Fibroblast of lung (primary cell): ENCODE measurements at places on chromosomes 6 and 20. TPM values are rescaled to one million over a fixed set of nuclear protein-coding genes. Genes with fewer than 3 reads are reported as not detected.
A peak's percentile ranks its signal among the peaks of the same experiment; 100 is the strongest.

DNA sequence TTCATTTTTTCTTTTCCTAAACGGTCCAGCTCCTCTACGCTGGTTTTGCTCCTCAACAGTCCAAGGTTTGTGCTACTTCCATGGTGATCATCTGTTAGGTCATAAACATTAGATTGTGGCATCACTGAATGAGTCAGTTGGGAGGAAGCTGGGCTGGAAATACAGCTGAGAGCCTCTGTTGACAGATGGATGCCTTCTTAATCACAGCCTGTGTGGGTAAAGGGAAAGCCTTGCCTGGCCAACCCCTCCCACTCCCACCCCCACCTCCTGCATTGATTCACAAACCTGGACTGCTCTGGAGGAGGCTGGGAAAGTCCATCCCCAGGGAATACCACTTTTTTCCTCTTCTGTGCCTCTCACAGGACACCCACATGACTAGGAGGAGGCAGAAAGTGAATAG, 180.6 kb upstream of the CCN2 start:
- DNase-seq, result peak; percentile 99

GRCh38 chr20:2576317-2576727, 39.9 kb downstream of the TMC2 start:
- no peak for DNase-seq

Gene PAK5
- not detected in 2 replicates for total RNA-seq

- DNase-seq, result peak; percentile 87
Measured at GRCh38 chr20:4973330-4974097, 27.8 kb downstream of the SLC23A2 start.

- DNase-seq, result no peak
Measured at GRCh38 chr20:36217226-36217625, 19.1 kb upstream of the AAR2 start.

DNA sequence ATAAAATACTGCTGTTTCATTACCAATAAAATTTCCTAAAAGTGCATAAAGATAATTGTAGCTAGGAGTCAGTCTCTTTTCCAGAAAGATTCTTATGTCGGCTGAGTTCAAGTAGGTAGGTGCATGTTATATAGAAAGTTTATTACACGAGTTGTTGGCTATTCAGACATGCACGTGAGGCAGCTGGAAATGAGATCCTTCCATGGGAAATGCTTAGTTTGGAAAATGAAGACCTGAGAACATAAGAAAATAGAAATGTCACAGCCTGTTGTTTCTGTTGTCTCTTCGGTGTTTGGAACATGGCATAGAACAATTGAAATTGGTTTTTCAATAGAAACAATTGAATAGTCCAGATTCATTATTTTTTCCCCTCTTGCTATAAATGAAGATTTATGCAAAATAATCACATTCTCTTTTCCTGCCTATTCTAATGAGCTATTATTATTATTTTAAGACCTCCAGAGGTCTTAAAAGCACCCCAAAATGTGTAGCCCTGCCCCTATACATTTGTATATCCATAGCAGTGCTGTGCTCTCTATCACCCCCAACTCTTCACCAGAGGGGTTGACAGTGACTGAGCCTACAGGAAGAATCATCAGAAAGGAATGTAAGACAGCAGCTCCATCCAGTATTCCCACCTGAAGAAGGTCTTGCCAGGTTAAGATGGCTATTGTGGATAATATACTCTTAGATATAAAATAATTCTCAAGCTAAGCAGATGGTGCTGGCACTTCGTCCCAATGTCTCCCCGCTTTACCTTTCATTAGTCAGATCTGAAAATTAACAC, 82.2 kb downstream of the ZDHHC14 start:
- DNase-seq, result no peak

Gene DOK5
- 16.9 and 19.2 TPM in 2 replicates for total RNA-seq

DNA sequence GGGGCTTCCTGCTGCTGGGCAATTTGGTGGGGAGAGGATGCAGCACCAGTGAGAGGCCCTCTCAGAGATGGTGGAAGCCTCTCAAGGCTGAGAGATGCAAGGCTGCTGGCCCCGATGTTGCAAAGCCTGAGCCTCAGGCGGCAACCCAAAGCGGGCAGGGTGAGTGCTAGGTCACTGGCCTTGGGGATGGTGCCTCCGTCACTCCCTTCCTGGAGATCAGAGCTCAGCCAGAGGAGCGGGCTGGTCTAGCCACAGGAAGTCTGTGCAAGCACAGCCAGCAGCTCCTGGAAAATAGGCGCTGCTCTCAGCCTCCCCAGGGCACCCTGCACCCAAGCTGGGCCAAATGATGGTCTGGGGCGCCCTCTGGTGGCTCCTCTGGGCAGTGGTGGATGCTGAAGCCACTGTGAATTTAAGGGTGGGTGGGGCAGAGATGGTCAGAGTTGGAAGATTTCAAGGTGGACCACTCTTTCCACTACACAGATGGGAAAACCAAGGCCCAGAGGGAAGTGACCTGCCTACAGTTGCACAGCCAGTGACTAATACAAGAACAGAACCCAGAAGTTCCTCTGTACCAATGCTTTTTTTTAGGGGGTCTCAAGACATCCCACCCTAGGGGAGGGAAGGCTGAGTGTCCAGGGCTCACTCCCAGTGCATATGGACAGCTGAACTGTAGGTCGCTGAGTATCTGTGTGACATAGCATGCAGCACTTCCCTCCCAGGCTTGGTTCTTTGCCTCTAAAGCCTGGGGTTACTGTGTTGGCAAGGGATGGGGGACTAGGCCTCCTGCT, 20.8 kb downstream of the C20orf203 start:
- DNase-seq, result peak; percentile 76

Gene SCRT2
- total RNA-seq, result not detected in 2 replicates

DNA sequence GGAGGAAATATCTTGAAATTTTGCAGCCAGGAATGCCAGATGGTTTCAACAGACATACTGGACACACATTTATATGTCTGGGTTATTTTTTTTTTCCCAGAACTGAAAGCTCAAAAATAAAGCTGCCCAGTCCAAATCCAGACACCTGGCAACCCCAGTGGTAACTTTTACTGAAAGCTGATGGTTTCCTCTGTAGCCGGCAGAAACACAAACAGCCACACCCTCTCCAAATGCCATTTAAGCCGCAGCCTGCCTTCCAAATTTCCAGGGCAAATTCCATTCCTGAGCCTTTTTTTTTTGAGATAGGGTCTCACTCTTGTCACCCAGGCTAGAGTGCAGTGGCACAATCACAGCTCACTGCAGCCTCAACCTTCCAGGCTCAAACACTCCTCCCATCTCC, 6.5 kb upstream of the PREX1 start:
- no peak for DNase-seq

- DNase-seq, result no peak
Measured at GRCh38 chr20:11362450-11362849, 555.2 kb upstream of the BTBD3 start.

Gene ABHD16B
- total RNA-seq, result not detected in 2 replicates

DNA sequence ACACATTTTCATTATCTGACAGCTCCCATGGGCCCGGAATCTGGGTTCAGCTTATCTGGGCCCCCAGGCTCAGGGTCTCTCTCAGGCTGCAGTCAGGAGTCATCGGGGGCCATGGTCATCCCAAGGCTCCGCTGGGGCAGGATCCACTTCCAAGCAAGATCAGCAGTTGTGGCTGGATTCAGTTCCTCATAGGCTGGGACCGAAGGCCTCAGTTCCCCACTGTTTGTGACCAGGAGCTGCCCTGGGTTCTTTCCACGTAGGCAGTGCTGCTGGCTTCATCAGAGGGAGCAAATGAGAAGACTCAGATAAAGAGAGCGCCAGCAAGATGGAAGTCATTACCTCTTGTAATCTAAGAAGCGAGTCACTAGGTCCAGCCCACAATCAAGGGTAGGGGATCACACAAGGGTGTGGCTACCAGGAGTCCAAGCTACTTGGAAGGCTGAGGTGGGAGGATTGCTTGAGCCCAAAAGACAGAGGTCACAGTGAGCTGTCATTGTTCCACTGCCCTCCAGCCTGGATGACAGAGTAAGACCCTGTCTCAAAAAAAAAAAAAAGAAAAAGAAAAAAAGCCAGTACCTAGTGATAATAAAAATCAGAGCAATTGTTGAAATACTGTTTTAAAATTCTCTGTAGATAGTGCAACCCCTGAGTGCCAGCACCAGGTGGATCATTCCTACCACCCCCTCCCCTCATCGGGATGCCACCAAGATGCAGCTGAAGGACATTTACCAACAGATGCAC, 162.7 kb downstream of the NFATC2 start:
- no peak for DNase-seq

Gene HLA-DRB1
- under 0.01 and 0.26 TPM in 2 replicates for total RNA-seq

Gene SNX21
- 50.8 and 101 TPM in 2 replicates for total RNA-seq

DNA sequence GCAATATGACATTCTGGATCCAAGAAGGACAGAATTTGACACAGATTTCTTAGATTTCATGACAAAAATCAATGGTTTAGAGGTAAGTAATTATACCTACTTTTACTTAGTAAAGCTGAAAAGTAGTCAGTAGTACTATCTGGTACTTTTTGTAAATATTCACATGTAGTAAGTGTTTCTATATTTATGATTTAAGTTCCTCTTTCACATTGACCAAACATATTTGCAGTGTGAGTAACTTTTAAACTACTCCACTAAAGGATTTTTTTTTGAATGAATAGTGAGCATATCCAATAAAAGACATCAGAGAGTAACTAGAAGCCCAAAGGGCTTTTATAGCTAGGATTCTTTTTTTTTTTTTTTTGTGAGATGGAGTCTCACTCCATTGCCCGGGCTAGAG, 60.8 kb downstream of the DNAH8 start:
- no peak for DNase-seq

DNA sequence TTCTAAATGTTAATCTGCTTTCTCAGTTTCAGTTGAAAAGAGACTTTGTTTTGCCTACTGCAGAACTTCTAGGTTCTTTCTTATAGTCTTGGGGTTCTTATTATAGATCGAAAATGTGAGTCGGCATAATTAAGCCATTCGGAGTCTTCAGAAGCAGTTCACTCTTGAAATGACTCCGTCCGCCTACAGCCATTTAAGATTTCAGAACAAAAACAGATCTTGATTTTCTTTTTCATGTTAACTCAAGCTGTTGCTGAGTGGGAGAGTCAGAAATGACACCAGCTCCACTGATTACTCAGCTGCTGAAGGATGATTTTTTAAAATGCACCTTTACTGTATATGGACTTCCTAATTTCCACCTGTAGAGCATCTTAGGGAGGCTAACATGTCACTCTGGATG, 15.9 kb downstream of the PRDM1 start:
- DNase-seq, result no peak

DNA sequence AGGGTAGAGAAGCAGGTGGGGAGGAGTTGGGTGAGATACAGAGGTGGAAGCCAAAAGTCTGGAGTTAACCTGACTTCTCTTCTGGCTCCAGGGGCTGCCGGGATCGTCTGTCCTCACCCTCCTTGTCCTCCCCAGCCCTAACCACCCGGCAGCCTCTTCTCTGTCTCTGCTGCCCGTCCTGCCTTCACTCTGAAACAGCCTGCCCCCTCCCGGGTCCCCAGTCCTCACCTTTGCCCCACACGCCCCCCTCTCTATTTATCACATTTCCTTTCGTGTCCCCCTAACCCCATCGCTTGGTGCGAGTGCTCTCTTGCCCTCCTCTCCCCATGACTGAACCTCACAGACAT, 5.7 kb downstream of the RING1 start:
- no peak for DNase-seq

DNA sequence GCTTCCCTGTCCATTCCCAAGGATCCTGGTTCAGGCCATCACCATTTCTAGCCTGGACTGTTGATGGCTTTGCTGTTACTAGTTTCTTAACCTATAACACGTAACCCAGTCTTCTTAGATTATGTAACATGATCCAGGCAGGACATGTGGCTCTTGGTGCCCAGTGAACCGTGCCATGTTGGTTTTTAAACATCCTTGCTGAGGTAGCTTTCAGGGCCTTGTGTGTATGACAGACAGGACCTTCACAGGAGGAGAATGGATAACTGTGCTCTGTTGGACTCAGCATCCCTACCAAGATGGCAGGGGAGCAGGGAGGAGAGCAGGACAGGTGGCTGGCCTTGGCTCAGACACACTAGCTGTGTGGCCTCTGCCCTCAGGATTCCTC, 46.8 kb downstream of the PANK2 start:
- no peak for DNase-seq

DNA sequence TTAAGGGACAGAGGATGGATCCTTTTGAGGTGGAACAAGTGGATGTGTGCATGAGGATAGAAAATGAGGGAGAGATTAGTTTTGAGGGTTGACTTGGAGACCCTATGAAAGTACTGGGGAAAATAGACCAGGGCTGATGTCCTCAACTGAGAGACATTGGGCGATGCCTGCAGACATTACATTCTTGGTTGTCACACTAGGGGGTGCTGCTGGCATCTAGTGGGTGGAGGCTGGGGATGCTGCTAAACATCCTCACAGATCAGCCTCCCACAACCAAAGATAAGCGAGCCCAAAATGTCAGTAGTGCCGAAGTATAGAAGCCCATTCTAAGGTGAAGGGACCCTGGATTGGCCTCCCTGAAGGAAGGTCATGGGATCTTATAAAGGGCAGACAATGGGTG, 63.3 kb downstream of the MOCS1 start:
- DNase-seq, result no peak

DNA sequence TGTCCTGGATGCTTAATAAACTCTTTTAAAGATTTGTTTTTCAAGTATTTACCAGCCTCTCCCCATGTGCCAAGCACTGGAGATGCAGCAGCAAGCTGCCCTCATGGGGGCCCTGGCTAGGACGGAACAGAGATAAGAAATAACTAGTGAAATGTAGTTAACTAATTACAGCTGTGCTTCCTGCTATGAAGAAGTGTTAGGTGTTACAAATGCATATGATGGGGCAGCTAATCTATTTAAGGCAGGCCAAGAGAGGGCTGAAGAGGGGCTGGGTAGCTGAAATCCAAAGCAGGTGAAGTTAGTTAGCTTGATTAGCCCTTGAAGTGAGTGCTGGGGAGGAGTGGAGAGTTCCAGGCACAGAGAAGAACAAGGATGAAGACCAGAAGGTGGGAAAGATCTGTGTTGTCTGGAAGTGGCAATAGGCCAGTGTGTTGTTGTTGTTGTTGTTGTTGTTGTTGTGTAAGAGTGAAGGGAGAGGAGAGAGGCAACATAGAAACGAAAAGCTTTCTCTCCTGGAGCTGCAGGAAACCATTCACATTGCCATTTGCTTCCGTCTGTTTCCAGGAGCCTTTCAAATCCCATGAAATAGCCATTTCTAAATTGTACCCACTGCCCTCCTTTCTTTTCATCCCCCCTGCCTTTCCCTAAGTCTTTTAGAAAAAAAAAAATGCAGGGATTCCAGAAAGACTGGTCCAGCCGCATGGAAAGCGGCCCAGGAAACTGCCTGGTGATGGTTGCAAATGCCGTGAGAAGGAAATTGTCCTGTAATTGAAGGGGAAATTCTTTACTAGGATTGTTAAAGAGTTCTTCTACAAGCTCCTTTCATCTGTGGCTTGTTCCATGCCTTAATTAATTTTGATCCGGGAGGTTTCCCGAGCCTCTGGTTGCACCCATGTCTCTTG, 119.6 kb downstream of the TFAP2C start:
- DNase-seq, result no peak

GRCh38 chr6:72522735-72523141, 99.1 kb upstream of the KCNQ5 start:
- DNase-seq, result no peak
